ENCODE measurements at places on chromosomes 7 and 10.

GRCh38 chr7:139714163-139714901, 63.5 kb downstream of the HIPK2 start:
- DNase-seq = no peak

GRCh38 chr7:2107386-2108070, 125.2 kb downstream of the MAD1L1 start:
- no peak for DNase-seq

DNA sequence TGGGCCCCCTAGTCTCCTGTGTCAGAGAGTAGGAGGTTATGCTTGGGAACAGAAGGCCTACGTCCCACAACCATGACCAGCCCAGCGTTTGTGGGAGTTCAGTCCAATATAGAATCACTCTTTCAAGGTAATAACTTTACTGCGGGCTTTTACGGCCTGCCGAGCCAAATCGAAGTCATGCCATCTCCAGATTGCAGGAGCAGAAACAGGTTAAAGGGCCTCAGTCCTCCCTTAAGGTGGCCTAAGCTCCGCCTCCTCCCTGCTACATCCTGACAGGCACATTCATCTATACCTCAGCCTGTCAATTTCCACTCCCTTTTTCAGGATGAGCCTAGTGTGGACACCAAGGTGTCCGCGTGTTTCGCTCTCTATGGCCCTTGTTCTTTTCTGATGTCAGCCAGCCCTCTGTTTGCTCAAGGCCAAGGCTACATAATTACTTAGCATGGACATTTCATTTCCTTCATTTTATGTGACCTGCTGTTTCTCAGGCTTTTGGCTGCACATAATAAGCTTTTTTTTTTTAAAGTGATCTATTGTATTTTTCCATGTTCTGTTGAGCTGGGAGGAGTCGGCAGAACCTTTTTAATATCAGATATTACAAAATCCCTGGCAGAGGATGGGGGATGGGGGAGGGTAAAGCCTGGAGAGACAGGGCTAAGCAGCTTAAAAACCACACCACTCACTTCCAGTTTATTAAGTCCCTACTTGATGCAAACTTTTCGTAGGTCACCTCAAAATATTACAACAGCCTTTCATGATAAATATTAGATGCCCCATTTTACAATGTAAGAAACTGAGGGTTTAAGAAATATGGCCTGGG, 84.6 kb downstream of the CACNB2 start:
- DNase-seq = no peak

DNA sequence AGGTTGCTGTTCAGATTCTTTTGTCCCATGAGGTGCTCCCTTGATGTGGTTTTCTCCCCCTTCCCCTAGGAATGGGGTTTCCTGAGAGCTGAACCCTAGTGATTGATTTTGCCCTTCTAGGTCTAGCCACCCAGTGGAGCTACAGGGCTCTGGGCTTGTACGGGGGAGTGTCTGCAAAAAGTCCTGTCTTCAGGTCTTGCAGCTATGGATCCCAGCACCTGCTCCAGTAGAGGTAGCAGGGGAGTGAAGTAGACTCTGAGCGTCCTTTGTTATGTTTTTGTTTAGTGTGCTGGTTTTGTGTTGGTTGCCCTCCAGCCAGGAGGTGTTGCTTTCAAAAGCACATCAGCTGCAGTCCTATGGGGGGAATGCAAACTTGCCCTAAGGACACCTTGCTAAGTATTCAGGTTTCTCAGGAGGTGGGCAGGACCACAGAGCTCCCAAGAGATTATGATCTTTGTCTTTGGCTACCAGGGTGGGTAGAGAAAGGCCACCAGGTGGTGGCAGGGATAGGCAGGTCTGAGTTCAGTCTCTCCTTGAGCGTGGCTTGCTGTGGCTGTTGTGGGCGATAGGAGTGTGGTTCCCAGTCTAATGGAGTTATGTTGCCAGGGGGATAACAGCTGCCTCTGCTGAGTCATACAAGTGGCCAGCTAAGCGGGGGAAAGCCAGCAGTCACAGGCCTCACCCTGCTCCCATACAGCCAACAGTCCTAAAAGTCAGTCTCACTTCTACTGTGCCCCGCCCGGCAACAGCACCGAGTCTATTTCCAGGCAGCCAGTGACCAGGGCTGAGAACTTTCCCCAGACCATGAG, 92.4 kb upstream of the JCAD start:
- no peak for DNase-seq

DNA sequence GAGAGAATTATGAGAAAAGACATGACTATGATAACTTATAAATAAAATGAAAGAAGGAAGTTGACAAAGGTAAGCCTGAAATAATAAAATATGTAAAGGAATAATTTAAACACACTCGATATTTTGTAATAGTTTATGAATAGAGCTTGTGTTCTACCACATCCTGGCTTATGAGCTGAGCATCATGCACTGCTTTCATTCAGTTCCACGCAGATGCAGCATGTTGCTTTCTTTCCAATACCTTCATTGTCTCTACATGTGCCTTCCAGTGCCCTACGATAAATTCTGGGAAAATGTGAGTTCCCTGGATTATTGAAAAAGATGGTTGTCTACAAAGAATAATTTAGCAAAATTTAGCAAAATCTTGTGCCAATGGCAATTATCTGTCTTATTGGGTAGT, 398.9 kb upstream of the SEMA3C start:
- no peak for DNase-seq

GRCh38 chr10:74035303-74035702, 37.4 kb downstream of the VCL start:
- DNase-seq = peak; percentile 11

DNA sequence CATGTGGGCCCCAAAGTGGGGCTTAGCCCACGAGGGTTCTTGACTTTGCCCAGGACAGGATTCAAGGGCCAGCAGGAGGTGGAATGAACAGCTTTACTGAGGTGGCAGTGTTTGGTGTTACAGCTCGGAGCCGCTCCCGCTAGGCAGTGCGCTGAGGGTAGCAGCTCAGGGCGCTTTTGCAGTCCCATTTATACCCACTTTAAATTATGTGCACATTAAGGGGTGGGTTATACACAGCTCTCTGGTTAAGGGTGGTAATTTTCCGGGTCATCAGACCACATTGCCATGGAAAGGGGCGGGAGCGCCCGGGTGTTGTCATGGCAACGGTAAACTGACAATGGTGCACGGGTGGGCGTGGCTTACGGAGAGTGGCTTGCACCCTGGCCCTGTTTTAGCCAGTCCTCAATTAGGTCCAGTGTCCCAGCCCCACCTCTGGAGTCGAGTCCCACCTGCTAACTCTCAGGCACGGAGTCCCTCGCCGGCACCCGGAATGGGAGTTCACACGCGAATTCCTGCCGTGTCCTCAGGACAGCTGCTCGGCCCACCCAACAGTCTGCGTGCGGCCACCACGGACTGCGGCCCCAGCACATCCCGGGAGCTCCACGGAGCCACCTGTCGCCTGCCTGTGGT, 58.2 kb upstream of the PDGFA start:
- DNase-seq = no peak

DNA sequence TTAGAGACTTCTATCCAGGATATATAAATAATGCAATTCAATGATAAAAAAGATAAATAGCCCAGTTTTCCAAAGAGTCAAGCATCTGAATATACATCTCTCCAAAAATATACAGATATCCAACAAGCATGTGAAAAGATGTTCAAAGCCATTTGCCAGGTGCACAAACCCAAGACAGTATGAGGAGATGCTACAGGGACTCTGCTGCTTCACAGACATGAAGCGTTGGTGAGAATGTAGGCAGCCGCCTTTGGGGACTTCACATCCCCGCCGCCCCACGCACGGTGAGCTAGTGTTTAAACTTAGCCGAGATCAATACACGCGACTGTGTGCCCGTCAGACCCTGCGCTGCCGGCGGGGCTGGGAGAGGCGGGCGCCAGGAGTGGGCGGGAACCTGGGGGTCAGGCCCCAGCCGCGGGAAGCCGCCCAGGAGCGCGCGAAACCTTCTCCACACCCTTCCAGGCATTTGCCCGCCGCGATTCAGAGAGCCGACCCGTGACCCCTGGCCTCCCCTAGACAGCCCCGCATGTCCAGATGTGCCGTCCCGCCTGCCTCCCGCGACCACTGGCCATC, 927 bp upstream of the ALOX5 start:
- no peak for DNase-seq

- DNase-seq = no peak
Observed at GRCh38 chr10:118694848-118695247, 59.9 kb downstream of the CACUL1 start.

GRCh38 chr10:79059859-79060379, 8.8 kb upstream of the ZMIZ1 start:
- no peak for DNase-seq

- DNase-seq = no peak
Observed at GRCh38 chr10:90437452-90437851, 420.4 kb downstream of the HTR7 start.

DNA sequence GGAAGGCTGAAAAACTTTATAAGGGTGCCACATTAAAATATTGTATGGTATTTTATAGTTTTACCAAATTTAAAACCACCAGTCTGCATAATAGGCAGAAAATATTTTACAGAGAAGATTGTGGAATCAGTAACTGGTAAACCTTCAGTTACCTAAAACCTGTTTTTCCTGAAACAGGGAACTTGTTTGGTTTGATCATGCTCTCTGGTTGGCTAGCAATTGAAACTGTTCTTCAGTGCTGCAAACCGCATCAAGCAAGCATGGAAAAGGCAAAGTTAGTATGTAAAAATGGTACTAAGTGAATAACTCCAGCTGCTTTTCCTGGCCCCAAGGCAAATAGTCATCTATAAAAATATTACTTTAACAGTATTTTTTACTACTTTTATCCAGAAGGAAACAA, 316.9 kb upstream of the LRRN3 start:
- no peak for DNase-seq

DNA sequence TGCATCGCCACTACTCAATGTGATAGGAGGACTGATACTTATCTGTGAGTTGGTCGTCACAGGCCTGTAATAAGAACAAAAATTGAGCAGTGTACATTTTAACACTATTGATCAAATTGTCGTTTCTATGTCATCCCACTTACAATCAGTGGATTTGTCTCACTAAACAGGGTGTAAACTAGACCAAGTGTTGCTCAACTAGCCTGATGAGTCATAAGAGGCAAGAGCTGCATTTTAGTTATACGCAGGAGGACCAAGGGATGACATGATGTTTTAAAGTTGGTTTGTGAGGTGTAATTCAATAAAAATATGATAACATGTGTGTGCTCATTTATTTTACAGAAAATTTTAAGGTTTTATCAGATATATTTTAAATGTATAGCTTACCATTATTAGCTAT, 1239.2 kb downstream of the REEP3 start:
- DNase-seq = no peak

- DNase-seq = no peak
Observed at GRCh38 chr10:98474628-98475027, 27.9 kb upstream of the HPS1 start.

DNA sequence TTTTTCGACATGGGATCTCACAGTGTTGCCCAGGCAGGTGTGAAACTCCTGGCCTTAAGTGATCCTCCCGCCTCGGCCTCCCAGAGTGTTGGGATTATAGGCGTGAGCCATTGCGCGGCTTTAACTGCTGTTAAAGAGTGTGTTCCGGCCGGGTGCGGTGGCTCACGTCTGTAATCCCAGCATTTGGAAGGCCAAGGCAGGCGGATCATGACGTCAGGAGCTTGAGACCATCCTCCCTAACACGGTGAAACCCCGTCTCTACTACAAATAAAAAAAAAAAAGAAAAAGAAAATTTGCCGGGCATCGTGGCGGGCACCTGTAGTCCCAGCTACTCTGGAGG, 1.1 kb downstream of the RABGEF1 start:
- DNase-seq = no peak

- no peak for DNase-seq
Observed at GRCh38 chr7:34133356-34133982, 228.1 kb downstream of the BMPER start.

- no peak for DNase-seq
Observed at GRCh38 chr7:24781106-24781505, 23.8 kb upstream of the GSDME start.

DNA sequence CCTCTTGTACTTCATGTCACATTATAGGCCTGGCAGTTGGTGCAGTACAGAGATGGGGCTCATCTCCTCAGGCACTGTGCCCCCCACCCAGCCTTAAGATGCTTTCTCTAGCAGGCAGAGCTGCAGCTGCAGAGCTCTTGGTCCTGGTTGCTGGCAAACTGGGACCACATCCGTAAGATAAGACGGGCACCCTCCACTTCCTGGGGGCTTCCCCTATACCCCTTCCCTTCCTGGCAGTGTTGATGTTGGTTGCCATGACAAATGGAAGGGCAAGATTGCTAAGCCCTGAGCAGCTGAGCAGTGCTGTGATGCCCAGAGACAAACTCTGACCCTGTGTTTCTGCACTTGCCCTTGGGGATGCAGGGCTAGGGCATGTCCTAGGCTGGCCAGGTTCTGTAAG, 103.4 kb upstream of the ANLN start:
- peak; percentile 60 for DNase-seq
